PC-9 (cell line): ENCODE measurements at places on chromosomes 11 and 22. TPM values are rescaled to one million over a fixed set of nuclear protein-coding genes. Genes with fewer than 3 reads are reported as not detected.
A peak's percentile ranks its signal among the peaks of the same experiment; 100 is the strongest.

DNA sequence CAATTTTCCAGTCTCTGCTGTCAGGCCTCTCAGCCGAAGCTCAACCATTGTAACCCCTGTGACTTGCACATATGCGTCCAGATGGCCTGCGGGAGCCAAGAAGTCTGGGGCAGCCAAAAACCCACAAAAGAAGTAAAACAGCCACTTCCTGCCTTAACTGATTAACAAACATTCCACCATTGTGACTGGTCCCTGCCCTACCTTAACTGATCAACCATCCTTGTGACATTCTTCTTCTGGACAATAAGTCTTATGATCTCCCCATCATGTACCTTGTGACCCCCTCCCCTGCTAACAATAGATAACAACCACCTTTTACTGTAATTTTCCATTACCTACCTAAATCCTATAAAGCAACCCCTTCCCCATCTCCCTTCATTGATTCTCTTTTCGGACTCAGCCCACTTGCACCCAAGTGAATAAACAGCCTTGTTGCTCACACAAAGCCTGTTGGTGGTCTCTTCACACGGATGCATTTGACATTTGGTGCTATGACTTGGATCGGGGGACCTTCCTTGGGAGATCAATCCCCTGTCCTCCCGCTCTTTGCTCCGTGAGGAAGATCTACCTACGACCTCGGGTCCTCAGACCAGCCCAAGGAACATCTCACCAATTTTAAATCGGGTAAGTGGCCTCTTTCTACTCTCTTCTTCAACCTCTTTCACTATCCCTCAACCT is 1.3 kb upstream of the NDUFC2 start:
- H3K27ac ChIP-seq, result no peak overlapping the region
- H3K27me3 ChIP-seq, result no peaks in the 10 kb centered on the region
- DNase-seq, result no peak
- H3K4me1 ChIP-seq, result peaks cover 25% of the 10 kb centered on the region
- H3K36me3 ChIP-seq, result no peaks in the 10 kb centered on the region
- no peak overlapping the region for H3K4me3 ChIP-seq

DNA sequence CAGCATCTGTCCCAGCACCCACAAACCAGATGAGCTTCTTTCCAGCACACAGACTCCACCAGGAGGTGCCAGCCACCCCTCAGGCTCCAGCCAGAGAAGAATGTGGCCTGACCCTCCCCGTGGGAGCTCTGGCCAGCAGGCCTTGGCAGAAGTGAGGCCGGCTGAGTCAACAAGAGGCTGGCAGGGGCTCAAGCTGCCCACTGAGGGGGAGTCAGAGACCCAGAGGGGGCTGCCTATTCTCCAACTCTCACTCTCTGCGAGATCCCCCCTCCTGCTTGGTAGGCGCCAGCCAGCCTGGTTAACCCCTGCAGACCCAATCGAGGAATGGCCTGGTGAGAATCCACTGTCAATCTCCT is 10.6 kb upstream of the CDC42EP1 start:
- peak; percentile 75 for DNase-seq
- H3K4me3 ChIP-seq, result no peak overlapping the region
- H3K27me3 ChIP-seq, result no peaks in the 10 kb centered on the region
- no peaks in the 10 kb centered on the region for H3K36me3 ChIP-seq
- H3K27ac ChIP-seq, result no peak overlapping the region

Gene OR52I2
- not detected in 2 replicates for total RNA-seq

Gene MISFA
- total RNA-seq, result 5.8 and 7.9 TPM in 2 replicates

Gene RTN4R
- 5.0 and 7.0 TPM in 2 replicates for total RNA-seq

- no peaks in the 10 kb centered on the region for H3K27me3 ChIP-seq
- H3K27ac ChIP-seq, result peak overlapping the region; percentile 38
- DNase-seq, result no peak
- H3K4me1 ChIP-seq, result peaks cover 49% of the 10 kb centered on the region
- H3K36me3 ChIP-seq, result no peaks in the 10 kb centered on the region
These were observed 5.7 kb upstream of the DGAT2 start for GRCh38 chr11:75762885-75763284.

DNA sequence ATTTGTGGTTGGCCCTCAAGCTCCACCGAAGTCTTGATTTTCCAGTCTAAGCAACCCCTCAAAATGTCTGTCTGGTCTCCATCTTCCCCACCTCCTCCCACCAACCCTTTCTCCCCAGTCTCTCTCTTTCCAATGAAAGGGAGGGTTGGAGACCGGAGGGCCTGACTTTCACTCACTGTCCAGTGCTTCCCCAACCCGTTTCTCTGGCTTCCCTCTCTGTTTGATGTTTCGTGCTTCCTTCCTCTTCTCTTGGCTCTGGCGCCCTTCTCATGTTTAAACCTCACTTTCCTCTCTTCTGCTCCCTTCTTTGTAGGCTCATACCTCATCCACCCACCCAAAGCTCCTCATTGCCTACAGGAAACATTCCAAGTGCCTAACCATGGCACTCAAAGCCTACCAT is 11.1 kb upstream of the VPS37C start:
- peaks cover 24% of the 10 kb centered on the region for H3K27me3 ChIP-seq
- no peaks in the 10 kb centered on the region for H3K4me1 ChIP-seq
- no peak overlapping the region for H3K4me3 ChIP-seq
- H3K36me3 ChIP-seq, result no peaks in the 10 kb centered on the region
- H3K27ac ChIP-seq, result no peak overlapping the region
- no peak for DNase-seq
